ENCODE measurements at places on chromosomes 2 and 18.

GRCh38 chr2:47075361-47076125 is 79.6 kb downstream of the STPG4 start:
- DNase-seq, result no peak

GRCh38 chr2:16727256-16727655 is 61.6 kb upstream of the CYRIA start:
- DNase-seq, result no peak

DNA sequence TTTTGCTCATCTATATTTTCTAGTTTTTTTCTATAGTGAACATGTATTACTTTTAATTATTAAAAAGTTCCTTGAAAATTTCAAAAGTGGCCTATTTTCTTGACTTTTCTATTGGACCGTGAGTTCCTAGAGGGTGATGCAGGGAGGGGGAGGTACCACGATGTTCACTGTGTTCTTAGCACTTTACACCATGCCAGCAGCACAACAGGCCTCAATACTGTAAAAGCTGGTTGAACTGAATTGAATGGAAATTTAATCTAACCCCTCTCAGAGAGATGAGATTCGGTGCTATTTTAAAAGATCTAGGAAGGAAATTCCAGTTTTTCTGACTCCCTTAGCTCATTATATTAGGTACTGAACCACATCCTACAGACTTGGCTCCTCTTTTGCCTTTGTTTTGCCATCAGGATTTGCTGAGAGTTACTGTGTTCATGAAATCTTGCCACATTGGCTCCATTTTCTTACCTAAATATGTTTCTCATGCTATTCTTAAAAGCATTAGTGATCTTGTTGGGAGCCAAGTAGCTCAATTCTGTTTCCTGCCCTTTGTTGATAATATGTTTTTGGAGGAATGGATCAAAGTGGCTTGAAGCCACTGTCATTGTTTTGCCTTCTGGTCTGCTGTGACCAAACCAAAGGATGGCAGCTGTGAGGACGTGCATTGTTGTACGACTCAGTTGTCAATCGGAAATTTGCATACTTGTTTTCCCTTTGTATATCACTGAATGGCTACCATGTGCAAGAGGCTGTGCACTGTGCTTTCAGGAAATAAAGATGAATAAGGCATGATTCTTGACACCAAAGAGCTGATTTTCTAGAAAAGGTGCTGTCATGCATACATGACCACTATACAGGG is 25.3 kb downstream of the MYO1B start:
- no peak for DNase-seq

GRCh38 chr2:3102922-3103569 is 274.6 kb downstream of the EIPR1 start:
- no peak for DNase-seq

DNA sequence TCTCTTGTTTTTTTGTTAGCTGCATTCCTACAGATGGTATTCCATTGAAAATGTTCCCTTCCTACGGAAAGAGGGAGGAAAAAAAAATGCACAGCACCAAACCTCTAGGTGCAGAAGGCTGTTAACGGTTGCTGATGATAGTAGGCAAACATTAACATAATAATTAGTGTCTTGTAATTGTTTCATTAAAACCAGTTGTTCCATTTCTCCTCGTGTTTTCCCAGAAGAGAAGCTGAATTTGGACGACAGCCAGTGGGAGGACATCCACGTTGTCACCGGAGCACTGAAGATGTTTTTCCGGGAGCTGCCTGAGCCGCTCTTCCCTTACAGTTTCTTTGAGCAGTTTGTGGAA is 494.7 kb downstream of the ARHGAP15 start:
- no peak for DNase-seq

DNA sequence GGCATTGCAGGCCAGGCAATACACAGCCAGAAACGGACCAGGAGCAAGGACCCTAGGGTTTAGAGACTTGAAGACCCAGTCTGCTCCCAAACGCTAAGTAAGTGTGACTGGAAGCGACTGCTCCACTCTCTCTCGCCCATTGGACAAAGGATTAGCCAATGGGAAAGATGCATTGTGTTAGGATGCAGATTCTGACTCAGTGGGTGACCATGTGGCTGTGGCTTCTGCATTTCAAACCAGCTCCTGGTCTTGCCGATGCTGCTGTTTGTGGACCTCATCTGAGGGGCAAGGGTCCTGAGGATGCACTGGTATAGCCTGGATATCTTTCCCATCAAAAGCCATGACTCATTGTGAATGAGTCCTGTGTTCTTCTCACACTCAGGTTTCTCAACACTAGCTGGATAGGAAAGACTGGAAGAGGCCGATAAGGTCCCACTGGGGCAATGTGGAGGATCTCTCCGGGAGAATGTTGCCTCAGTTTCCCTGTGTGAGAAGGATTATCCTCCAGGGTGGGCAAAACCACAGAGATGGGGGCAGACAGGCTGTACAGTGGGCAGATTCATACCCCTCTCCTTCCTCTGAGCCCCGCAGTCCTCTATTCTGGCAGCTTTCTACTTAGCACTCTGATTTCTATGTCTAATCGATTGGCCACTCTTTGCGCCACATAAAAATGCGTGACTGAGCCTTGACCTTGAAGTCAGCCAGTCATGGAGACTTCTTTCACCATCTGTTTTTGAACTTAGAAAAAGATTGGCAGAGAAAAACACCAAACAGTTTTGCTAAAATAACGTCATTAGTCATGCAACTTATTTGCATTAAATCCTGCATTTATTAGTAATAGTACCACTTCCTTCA is 257.1 kb downstream of the PRKCE start:
- DNase-seq, result no peak

GRCh38 chr2:64779117-64779690 is 125.5 kb upstream of the SERTAD2 start:
- no peak for DNase-seq

DNA sequence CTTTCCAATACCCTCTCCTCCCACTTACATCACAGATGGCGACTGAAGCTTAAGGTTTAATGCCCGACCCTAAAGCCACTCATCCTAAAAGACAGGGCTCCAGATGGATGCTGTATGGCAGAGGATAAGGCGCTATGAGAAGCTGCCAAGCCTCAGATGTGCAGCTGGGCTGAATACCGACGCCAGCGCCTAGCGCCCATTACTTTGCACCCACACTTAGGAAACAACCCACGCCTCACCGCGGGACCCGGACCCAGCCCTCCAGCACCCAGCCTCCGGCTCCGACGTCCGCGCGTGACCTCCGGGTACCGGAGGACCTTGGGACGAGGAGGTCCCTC is 335 bp downstream of the TRAK2 start:
- DNase-seq, result no peak

Measured in central memory CD4-positive, alpha-beta T cell (primary cell).